ENCODE measurements at places on chromosomes 2 and 18.

GRCh38 chr2:207334624-207335371 is 169.1 kb upstream of the KLF7 start:
- DNase-seq: peak; percentile 22

GRCh38 chr2:64326578-64327050 is 127.3 kb upstream of the LGALSL start:
- no peak for DNase-seq

GRCh38 chr2:126839796-126840195 is 58.9 kb upstream of the TEX51 start:
- no peak for DNase-seq

DNA sequence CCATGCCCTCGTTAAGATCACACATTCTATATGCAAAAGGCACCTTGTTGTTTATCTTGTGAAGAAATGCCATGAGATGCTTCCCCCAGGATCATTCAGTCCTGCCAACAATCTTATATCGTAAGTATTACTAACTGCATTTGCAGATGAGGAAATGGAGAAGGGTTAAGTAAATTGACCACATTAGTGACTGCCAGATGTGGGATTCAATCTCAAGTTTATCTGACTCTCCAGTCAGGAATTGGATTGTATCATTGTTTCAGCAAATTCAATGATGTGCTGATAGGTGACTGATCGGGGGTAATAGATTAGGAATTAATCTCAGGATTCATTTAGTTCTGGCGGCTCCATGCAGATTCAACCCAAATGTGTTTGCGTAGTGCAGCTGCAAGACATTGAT is 106.2 kb downstream of the CNTNAP5 start:
- DNase-seq: no peak

DNA sequence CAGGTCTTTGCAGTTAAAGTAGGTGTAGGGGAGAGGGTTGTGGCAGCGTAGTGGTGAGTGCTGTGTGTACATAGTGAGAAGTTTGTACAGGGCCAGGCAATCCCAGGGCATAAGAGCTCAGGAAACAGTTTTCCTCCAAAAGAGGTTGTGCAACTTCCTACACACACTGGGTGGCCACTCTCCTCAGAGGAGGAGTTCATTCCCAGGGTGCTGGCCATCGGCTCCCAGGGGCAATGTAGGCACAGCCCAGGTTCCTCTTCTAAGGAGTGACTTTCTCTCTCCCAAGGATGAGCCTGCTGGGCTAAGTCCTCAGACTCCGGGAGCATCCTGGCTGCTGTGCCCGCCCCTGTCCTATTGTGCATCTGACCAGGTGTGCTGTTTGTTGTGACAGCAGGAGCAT is 3.0 kb downstream of the ACOXL start:
- no peak for DNase-seq

- no peak for DNase-seq
Observed at GRCh38 chr2:127609031-127609751, 36.8 kb upstream of the GPR17 start.
